ENCODE measurements at places on chromosomes 3 and 15.
A peak's percentile ranks its signal among the peaks of the same experiment; 100 is the strongest.

DNA sequence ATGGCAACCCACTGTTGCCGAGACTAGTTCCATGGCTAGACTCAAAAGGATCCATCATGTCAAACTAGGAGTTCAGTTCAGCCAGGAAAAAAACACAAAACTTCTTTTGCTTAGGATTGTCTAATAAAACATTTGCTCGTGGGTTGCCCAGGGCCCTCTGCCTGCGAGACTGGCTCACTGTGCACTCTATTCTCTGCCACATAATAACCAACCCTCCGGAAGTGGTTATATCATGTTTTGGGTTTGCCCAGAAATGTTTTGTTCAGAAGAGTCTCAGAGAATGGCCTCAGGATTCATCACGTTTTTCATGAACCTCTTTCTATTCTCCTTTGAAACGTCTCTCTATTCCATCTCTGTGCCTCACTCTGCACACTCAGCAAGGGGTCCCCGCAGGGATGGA is 216.1 kb downstream of the SV2B start:
- no peak for DNase-seq

DNA sequence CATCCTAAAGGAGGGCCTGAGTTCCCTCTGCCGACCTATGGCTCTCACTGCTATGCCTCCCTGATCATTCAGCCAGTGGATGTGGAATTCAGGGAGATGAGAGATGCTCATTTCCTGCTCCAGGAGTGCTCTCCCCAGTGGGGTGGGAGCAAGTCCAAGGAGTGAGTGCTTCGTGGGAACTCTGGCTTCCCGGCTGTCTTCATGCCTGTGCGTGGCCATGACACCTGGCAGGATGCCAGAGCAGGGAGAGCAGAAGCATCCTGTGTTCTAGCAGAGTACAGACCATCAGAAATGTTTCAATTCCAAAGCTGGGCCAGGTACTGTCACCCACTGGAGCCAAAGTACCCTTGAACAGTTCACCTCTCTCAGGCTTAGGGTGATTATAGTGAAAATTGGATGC is 45.1 kb downstream of the APH1B start:
- DNase-seq, result no peak

DNA sequence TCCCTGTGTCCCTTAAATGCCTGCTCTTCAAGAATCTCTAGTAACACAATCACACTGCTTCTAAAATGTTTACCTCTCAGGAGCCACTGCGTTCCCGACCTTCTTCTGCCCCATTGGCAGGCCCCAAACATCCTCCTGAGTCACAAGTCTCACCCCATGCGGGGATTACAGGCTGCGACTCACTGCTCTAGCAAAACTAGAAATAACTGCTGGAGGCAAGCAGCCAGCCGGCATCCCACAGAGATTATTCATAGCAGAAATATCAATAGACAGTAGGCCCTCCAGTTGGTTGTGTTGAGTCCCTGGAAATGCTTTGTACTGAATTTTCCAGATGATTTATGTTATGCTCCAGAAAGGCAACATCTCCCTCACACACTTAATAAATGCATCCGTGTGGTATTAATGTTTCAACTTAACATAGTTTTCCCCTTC is 64.8 kb downstream of the RFTN1 start:
- DNase-seq, result peak; percentile 36

DNA sequence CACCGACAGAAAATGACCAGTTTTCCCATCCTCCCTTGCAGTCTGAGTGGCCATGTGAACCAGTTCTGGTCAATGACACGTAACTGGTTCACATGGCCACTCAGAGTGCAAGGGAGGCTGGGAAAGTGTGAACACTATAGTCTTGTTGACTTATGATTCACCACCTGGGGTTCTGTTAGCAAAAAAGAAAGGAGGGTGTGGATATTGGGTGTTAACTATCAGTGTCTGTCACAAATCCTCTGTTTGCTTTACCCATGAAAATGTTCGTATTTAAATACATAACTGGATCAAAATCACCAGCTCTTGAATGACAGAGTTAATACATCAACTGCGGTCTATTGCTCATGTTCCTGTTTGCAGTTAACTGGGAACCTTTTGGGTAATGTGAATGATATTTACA is 92.3 kb downstream of the ADAMTSL3 start:
- no peak for DNase-seq

- no peak for DNase-seq
Measured at GRCh38 chr3:40381904-40382616, 4.9 kb upstream of the ENTPD3 start.

GRCh38 chr3:65617209-65617608 is 421.5 kb downstream of the MAGI1 start:
- no peak for DNase-seq

- no peak for DNase-seq
Measured at GRCh38 chr3:33807191-33807590, 8.8 kb downstream of the PDCD6IP start.

GRCh38 chr3:195559723-195560409 is 16.7 kb upstream of the PPP1R2 start:
- DNase-seq, result no peak

GRCh38 chr3:37763309-37763708 is 98.4 kb upstream of the CTDSPL start:
- DNase-seq, result no peak

- no peak for DNase-seq
Measured at GRCh38 chr3:188099907-188100306, 54.0 kb upstream of the LPP start.

GRCh38 chr3:66490214-66490613 is 10.6 kb downstream of the LRIG1 start:
- no peak for DNase-seq

- no peak for DNase-seq
Measured at GRCh38 chr15:48823706-48824105, 12.8 kb upstream of the CEP152 start.

DNA sequence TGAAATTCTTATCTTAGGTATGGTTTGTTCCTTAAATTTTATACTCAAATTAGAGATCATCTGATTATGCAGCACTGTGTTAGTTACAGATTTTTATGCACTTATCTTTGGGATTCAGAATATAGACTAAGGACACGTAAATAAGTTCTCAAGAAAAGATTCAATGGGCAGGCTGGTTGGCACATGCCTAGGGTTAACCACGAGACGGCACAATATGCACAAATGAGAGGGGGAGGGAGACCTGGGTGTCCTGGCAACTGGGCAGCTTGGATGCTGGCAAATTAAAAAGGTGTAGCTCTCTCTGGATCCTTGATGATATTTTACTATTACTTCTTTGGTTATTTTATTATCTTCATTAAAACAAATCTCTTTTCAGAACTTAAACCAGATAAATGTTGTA is 672 bp downstream of the AADAC start:
- DNase-seq, result no peak

GRCh38 chr3:114746502-114746901 is 400.6 kb downstream of the ZBTB20 start:
- no peak for DNase-seq

GRCh38 chr3:12708584-12709192 is 44.8 kb upstream of the RAF1 start:
- DNase-seq, result no peak

DNA sequence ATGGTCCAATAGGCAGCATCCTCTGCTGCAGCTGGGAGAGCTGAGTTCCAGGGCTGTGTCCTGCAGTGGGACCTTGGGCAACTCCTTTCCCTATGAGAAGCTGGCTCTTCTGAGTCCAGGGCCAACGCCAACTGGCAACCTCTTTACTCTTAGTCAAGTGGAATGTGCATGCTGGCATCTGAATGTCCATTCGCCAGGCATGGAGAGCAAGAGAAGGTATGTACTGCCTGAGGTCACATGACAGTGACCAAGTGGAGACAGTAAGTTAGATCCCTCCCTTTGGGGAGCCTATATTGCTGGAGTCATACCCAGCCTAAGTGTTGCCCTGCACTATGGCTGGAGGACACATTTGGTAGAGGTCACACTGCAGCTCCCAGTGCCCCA is 12.1 kb downstream of the HEMK1 start:
- no peak for DNase-seq

DNA sequence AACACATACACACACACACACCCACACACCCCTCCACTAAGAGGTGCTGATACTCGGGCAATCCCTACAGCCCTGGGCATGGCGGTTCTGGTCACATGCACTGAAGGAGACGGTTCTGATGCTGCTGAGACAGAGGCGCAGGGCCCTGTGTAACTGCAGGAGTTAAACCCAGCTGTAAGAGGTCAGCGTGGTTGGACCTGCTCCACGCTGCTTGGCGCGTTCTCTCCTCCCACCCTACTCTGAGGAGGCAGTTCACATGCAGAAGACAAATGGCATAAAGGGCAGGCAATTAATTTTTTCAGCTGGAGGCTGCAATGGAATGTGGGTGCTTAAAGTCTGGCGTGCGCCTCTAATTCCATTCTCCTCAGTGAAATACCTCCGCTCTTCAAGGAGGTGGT is 35.2 kb downstream of the GRK7 start:
- DNase-seq, result no peak

DNA sequence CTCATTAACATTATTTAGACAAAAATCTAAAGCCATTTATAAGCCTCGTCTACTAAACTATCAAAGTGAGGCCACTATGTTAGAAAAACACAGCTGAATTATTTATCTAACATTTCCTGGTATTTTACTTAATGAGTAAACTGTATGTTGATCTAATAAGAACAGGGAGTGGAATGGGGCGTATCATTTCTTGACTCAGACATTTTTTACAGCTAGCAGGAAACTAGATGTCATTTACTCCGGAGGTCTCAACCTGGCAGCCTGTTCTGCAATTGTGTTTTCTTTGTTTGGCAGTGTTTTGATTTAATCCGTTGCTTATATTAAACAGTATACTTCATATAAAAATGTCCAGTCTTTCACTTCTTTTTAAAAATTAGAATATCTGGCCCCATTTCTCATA is 79.1 kb upstream of the ABI3BP start:
- DNase-seq, result no peak

DNA sequence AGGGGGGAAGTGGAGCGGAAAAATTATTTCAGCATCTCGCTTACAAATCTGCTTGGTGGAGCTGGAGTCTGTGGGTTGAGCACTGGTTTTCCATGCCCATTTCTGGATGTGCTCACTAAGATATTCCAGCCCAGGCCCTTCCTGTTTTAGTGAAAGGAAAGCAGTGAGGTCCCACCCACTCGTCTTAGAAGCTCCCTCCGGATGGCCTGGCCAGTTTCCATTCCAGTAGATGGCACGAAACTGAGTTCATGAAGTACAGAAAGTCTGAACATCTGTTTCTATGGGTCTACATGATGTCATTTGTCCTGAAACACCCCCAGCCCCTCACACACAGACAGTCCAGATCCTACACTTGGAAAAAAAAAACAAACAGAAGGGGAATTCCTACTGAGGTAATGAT is 31.9 kb upstream of the THSD4 start:
- no peak for DNase-seq

- DNase-seq, result no peak
Measured at GRCh38 chr15:78933823-78934654, 10.8 kb downstream of the CTSH start.

DNA sequence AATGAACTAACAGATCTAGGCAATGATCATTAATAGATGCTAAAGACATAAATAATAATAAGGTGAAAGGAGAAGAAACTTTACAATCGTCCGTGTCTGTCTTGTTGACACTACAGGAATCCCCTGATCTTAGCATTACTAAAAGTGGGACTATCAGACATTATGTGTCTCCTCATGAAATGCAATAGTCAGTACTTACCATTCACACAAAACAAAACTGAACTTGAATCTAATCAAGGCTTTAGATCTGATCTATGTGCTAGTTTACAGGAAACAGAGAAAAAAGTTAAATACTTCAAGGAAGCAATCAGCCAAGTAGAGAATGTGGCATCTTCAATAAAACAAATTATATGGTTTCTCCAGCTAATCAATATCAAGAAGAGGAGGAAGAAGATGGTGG is 73.7 kb downstream of the PIK3CB start:
- no peak for DNase-seq

GRCh38 chr3:94001191-94001590 is 21.2 kb downstream of the ARL13B start:
- no peak for DNase-seq

GRCh38 chr3:24311881-24312280 is 182.8 kb downstream of the THRB start:
- no peak for DNase-seq

- no peak for DNase-seq
Measured at GRCh38 chr3:116399701-116400226, 45.5 kb downstream of the LSAMP start.

- no peak for DNase-seq
Measured at GRCh38 chr3:66466606-66467270, 34.1 kb downstream of the LRIG1 start.

GRCh38 chr15:47184908-47185801 is 532.1 kb upstream of the SEMA6D start:
- no peak for DNase-seq

- DNase-seq, result no peak
Measured at GRCh38 chr3:171850960-171851659, 8.0 kb downstream of the TMEM212 start.

- DNase-seq, result peak; percentile 19
Measured at GRCh38 chr3:149224736-149225594, 3.3 kb upstream of the CP start.

GRCh38 chr15:23877502-23878412 is 190.7 kb upstream of the NDN start:
- DNase-seq, result peak; percentile 61

GRCh38 chr3:197512691-197513571 is 42.8 kb downstream of the BDH1 start:
- DNase-seq, result no peak

- no peak for DNase-seq
Measured at GRCh38 chr3:51717947-51718346, 11.1 kb downstream of the GRM2 start.

GRCh38 chr3:128170866-128171516 is 17.7 kb downstream of the EEFSEC start:
- no peak for DNase-seq

DNA sequence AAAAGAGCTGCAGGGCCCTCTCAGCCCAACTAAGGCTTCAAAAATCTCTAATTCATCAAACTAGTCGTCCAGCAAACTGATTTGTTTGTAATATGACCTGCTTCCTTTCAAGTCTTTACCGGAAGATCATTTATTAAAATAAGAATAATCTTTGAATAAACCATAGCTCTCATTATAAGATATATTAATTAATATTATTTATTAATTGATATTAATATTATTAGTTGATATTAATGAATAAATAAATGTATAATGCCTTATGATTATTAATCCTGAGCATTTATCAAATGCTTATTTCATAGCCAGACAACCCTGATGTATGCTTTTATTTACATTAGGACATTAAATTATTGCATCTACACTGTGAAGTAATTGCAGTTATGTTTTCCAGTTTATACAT is 550.7 kb upstream of the ALCAM start:
- no peak for DNase-seq

- DNase-seq, result no peak
Measured at GRCh38 chr3:123920383-123920782, 36.3 kb upstream of the MYLK start.
